ENCODE measurements at places on chromosomes 6 and 20.

DNA sequence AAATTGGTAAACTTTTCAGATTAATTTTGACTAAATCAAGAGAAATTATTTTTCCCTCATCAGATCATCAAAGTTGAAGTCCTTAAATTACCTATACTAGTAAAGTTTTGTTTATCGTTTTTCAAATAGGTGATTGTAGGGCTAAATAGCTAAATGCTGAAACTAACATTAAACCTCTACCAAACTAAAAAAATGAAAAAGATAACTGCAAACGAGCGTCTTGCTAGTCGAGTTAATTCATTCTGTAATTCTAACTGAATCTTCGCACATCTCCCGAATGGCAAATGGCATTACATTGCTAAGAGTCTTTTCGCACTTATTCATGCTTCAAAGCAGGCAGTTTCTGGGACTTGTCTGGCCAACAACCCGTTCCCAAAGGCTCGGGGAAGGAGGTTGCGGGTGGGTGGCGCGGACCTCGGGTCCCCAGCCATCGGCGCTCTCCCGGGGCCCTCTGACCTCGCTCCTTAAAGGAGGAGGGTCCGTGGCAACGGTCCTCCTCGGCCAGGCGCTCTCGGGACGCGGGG is 43.8 kb downstream of the POPDC3 start:
- H3K36me3 ChIP-seq: no peaks in the 10 kb centered on the region
- H3K4me3 ChIP-seq: peak overlapping the region; percentile 44
- H3K27me3 ChIP-seq: peaks cover 49% of the 10 kb centered on the region
- no peak for DNase-seq
- peaks cover 3% of the 10 kb centered on the region for H3K4me1 ChIP-seq

DNA sequence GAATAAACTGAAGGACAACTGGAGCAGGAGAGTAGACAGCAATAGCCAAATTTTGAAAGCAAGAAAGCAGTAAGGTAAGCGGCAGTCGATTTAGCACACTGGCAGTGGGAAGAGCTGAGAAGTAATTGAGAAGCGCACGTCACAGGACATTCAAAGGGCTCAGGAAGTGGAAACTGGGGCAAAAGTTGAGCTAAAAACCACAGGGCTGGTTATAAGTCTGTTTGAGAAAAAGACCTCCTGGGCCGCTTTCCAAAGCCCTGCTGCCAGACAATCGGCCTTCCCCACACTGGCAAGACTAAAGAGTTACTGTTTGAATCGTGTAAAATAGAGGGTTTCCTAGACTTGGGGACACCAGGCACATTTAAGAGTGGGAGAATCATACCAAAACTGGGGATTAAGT is 161.4 kb downstream of the DNAH8 start:
- peak overlapping the region; percentile 31 for H3K4me3 ChIP-seq
- H3K4me1 ChIP-seq: peaks cover 27% of the 10 kb centered on the region
- no peaks in the 10 kb centered on the region for H3K27me3 ChIP-seq
- peak; percentile 67 for DNase-seq
- peak overlapping the region; percentile 84 for H3K27ac ChIP-seq

GRCh38 chr20:10253780-10254179 is 35.1 kb downstream of the SNAP25 start:
- H3K4me1 ChIP-seq: no peaks in the 10 kb centered on the region
- no peak overlapping the region for H3K4me3 ChIP-seq
- DNase-seq: peak; percentile 1
- H3K36me3 ChIP-seq: no peaks in the 10 kb centered on the region

DNA sequence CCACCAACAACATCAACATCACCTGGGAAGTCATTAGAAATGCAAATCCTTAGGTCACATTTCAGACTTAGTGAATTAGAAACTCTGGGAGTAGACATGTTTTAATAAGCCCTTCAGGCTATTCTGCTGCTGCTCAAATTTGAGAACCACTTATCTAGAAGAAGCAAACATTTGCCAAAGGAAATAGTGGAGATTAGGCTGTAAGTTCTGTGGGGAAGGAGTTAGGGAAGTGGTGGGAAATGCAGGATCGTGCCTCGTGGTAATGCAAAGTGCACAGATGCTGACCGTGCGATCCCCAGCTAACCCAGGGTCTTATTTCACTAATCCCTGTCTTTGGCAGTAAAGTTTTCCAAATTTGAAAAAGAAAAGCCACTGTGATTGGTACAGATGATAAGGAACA is 328.5 kb downstream of the EPM2A start:
- no peaks in the 10 kb centered on the region for H3K4me1 ChIP-seq
- H3K36me3 ChIP-seq: no peaks in the 10 kb centered on the region

- no peak overlapping the region for H3K27ac ChIP-seq
- H3K4me1 ChIP-seq: no peaks in the 10 kb centered on the region
- no peak overlapping the region for H3K4me3 ChIP-seq
- H3K27me3 ChIP-seq: no peaks in the 10 kb centered on the region
- DNase-seq: no peak
- no peaks in the 10 kb centered on the region for H3K36me3 ChIP-seq
Observed at GRCh38 chr6:37116326-37116725, 53.6 kb upstream of the PIM1 start.

DNA sequence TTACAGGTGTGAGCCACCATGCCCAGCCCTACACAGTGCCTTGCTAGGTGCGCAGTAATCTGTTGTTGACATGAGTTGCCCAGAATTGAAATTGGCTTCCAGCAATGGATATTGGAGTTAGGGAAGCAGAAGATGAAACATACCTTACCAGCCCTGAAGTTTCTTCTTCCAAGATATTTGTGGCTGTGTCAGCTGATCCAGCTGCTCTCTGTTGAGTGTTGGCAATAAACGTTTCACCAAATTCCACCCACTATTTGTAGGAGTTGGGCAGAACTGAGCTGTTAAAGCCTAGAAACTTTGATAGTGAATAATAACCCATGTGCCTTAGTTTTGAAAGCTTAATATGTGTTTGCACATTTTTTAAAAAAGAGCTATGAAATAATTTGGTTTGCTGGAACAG is 218.2 kb upstream of the SNX9 start:
- no peaks in the 10 kb centered on the region for H3K27me3 ChIP-seq
- DNase-seq: no peak
- no peaks in the 10 kb centered on the region for H3K36me3 ChIP-seq
- no peak overlapping the region for H3K4me3 ChIP-seq
- H3K27ac ChIP-seq: no peak overlapping the region

- no peak overlapping the region for H3K4me3 ChIP-seq
- no peaks in the 10 kb centered on the region for H3K36me3 ChIP-seq
- DNase-seq: no peak
- H3K27ac ChIP-seq: no peak overlapping the region
- H3K27me3 ChIP-seq: peaks cover 59% of the 10 kb centered on the region
- peaks cover 34% of the 10 kb centered on the region for H3K4me1 ChIP-seq
Observed at GRCh38 chr6:1611322-1611571, 1.5 kb downstream of the FOXC1 start.

- no peaks in the 10 kb centered on the region for H3K36me3 ChIP-seq
- no peak overlapping the region for H3K4me3 ChIP-seq
- no peak overlapping the region for H3K27ac ChIP-seq
- no peaks in the 10 kb centered on the region for H3K27me3 ChIP-seq
- no peaks in the 10 kb centered on the region for H3K4me1 ChIP-seq
Observed at GRCh38 chr6:54244430-54244829, 63.8 kb upstream of the TINAG start.

DNA sequence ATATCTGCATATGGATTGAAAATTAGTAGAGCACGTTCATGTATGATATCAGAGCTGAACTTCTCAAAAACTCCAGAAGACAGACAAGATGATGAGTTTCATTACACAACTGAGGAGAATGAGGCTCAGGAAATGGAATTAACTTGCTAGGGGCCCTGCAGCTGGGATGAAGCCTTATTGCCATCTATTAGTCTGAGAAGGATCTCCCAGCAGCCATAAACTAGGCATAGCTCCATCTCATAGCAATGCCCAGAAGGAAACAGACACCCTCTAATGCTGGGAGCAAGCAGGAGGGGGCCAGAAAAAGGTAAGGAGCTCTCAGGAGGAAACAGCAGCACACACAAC is 18.0 kb downstream of the TFEB start:
- no peak for DNase-seq
- no peaks in the 10 kb centered on the region for H3K36me3 ChIP-seq
- H3K4me1 ChIP-seq: peaks cover 29% of the 10 kb centered on the region
- H3K27ac ChIP-seq: no peak overlapping the region

DNA sequence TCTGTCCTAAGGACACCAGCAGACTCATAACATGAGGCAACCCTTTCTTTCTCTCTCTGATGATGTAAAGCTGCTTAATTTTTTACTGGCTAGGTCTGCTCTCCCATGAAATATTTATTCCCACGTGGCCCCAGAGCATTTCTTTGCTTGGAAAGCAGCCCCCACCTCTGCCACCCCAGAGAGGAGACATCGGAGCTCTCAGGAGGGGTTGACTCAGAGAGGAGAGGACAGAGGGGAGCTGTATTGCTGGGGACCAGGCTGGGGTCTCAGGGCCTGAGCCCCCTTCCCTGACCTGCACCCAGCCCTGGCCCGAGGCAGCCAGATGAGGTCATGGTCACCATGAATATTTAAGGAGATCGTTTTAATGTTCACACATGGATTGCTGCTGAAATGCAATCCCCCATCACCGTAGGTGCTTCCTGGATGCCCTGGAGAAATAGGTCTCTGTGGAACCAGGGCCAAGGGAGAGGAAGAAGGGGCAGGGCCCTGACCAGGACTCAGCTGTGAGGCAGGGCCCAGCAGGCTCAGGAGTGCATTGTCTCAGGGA is 117.5 kb downstream of the DLL1 start:
- no peak overlapping the region for H3K4me3 ChIP-seq
- no peak for DNase-seq
- H3K27ac ChIP-seq: no peak overlapping the region
- H3K36me3 ChIP-seq: no peaks in the 10 kb centered on the region
- H3K4me1 ChIP-seq: peaks cover 2% of the 10 kb centered on the region
- H3K27me3 ChIP-seq: peaks cover 5% of the 10 kb centered on the region

- no peak overlapping the region for H3K27ac ChIP-seq
- DNase-seq: no peak
- H3K4me3 ChIP-seq: no peak overlapping the region
- no peaks in the 10 kb centered on the region for H3K4me1 ChIP-seq
- peaks cover 7% of the 10 kb centered on the region for H3K27me3 ChIP-seq
- no peaks in the 10 kb centered on the region for H3K36me3 ChIP-seq
Observed at GRCh38 chr6:133820208-133820607, 68.7 kb upstream of the TCF21 start.

GRCh38 chr6:154960299-154960843 is 34.7 kb upstream of the TIAM2 start:
- no peak overlapping the region for H3K27ac ChIP-seq
- peaks cover 8% of the 10 kb centered on the region for H3K36me3 ChIP-seq
- H3K4me1 ChIP-seq: peaks cover 3% of the 10 kb centered on the region
- no peak for DNase-seq

- no peak overlapping the region for H3K27ac ChIP-seq
- H3K4me3 ChIP-seq: no peak overlapping the region
- no peak for DNase-seq
- peaks cover 20% of the 10 kb centered on the region for H3K36me3 ChIP-seq
- peaks cover 75% of the 10 kb centered on the region for H3K4me1 ChIP-seq
- H3K27me3 ChIP-seq: no peaks in the 10 kb centered on the region
Observed at GRCh38 chr6:119340796-119341487, 8.6 kb downstream of the MAN1A1 start.

- H3K27me3 ChIP-seq: no peaks in the 10 kb centered on the region
- no peaks in the 10 kb centered on the region for H3K36me3 ChIP-seq
- no peak overlapping the region for H3K27ac ChIP-seq
- no peak overlapping the region for H3K4me3 ChIP-seq
Observed at GRCh38 chr20:51660672-51661608, 107.2 kb downstream of the ATP9A start.

GRCh38 chr20:32792316-32792715 is 27.4 kb upstream of the MAPRE1 start:
- H3K27ac ChIP-seq: peak overlapping the region; percentile 2
- no peaks in the 10 kb centered on the region for H3K36me3 ChIP-seq
- H3K4me3 ChIP-seq: no peak overlapping the region
- peaks cover 42% of the 10 kb centered on the region for H3K4me1 ChIP-seq
- no peaks in the 10 kb centered on the region for H3K27me3 ChIP-seq
- DNase-seq: peak; percentile 73

DNA sequence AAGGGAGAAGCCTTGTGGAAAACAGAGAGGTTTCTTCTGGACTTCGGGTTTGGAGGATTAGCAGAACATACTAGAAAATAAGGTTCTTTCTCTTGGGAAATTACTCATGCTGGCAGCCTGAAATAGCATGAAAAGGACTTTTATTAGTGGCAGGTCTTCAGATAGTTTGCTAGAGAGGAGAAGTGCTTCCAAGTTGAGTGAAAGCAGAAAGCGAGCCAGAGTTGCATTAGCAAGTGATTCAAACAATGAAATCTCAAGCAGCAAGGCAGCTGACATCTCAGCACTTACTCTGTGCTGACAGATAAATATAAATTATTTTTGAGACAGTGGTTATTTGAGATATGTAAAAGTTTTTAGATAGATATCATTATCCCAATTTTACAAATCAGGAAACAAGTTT is 91.9 kb downstream of the PLCB4 start:
- no peak for DNase-seq
- H3K36me3 ChIP-seq: no peaks in the 10 kb centered on the region
- no peaks in the 10 kb centered on the region for H3K27me3 ChIP-seq
- H3K4me3 ChIP-seq: no peak overlapping the region
- H3K27ac ChIP-seq: no peak overlapping the region
- H3K4me1 ChIP-seq: no peaks in the 10 kb centered on the region

DNA sequence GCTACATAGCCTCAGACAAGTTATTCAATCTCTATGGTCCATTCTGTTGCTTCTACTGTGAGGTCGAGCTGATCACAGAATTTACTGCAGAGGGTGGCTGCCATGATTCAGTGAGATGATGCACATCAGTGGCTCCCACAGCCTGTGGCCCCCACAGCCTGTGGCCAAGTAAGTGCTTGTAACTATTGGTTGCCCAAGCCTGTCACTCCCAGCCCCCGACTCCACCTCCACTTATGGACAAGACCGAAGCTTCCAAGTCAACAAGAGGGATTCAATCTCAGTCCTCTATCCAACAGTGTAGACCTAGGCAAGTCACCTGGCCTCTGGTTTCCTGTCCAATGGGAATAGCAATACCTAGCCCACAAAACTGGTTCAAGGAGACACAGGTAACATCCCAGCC is 8.2 kb downstream of the KCNK5 start:
- peaks cover 85% of the 10 kb centered on the region for H3K36me3 ChIP-seq
- DNase-seq: no peak
- no peak overlapping the region for H3K4me3 ChIP-seq
- peak overlapping the region; percentile 12 for H3K27ac ChIP-seq
- peaks cover 73% of the 10 kb centered on the region for H3K4me1 ChIP-seq
- no peaks in the 10 kb centered on the region for H3K27me3 ChIP-seq

DNA sequence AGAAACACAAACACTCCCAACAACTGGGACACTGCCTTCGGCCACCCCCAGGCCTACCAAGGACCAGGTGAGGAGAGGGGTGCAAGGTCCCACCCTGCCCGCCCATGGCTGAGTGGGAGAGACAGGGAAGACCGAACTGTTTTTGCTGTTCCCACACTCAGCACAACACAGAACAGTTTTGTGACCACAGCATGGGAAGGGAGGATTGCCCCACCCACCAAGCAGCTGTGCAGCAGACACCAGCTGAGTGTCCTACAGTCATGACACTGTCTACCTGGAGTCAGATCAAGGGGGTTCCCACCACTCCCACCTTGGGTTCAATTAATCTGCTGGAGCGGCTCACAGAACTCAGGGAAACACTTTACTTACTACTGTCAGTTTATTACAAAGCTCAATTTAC is 73.9 kb downstream of the SNX9 start:
- no peak overlapping the region for H3K27ac ChIP-seq
- H3K36me3 ChIP-seq: peaks cover 47% of the 10 kb centered on the region
- no peak for DNase-seq
